NCI-H1436 (cell line): ENCODE measurements at places on chromosomes 12 and 14.
A peak's percentile ranks its signal among the peaks of the same experiment; 100 is the strongest.

GRCh38 chr14:34090451-34090850, 139.6 kb upstream of the EGLN3 start:
- DNase-seq: no peak

DNA sequence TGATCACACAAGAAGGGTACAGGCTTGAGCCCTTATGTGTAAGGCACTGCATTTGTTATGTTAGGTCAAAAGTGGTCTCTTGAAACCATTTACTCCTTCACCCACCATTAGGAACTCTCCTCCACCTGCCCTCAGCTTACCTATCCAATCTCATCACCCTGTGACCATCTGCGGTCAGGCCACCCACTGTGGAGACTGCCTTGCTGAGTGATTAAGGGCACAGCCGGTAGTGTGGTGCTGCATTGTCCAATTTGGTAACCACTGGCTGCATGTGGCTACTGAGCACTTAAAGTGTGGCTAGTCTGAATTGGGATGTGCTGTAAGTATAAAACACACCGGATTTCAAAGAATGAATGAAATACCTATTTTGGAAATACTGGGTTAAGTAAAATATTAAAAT, 177.1 kb upstream of the PARP11 start:
- DNase-seq: no peak

DNA sequence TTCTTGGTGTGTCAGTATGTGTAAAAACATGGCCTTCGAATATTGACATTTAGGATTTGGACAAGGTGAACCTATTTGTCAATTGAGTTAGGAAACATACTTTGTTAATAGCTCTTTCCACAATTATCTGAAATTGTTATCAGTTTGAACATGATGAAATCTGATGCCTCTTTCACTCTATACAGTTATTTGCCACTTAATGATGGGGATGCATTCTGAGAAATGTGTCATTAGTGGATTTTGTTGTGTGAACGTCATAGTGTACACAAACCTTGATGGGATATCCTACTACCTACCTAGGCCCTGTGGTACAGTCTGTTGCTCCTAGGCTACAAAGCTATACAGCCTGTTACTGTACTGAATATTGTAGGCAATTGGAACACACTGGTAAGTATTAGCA, 4.8 kb downstream of the TULP3 start:
- no peak for DNase-seq

- no peak for DNase-seq
Observed at GRCh38 chr12:67460388-67460787, 188.2 kb upstream of the DYRK2 start.

DNA sequence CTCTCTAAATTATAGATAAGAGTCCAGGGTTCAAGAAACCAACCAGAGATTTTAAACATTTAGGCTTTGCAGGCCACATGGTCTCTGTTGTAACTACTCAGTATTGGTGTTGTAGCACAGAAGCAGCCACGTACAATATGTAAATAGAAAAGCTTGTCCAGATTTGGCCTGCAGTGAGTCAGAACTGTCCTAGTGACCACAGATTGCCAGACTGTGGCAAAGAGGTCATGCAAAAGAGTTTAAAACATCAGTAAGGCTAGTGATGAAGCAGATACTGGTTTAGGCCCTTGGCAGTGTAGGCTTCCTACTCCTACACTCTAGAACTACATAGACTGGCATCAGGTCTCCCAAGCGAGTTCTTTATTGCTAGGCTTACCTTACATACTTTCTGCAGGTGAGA, 117.6 kb upstream of the GARIN6 start:
- no peak for DNase-seq

DNA sequence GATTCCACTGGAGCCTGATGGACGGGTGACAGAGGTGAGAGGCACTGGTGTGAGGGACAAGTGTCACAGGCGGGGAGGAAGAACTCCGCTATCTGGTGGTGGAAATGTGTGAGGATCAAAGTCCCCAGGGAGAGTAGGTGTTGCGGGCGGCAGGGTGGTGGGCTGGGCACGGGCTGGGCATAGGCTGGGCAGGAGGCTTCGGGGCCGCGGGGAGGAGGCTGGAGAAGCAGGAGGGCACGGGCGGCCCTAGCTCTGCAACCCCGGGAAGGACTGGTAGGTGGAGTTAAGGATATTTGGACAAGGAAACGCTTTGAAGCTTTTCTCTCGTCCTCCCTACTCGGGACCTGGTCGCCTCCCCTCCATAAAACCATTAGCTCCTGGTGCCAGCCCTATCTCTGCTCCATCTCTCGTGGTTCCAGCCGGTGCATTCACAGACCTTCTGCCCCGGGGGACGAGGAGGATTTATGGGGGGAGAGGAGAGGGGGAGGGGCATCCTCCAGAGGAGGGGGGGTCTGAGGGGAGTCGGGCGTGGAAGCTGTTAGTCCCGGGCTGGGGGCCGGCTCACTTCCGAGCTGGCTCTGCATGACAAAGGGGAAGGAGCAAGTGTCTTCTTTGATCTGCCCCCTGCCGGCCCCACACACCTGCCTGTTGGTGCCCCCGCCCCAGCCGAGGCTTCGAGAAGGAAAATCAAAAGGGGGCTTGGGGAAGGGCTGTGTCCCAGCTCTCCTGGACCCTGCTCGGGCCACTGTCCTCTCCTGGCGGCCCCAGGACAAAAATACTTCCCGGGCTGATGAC, 504 bp downstream of the WNT5B start:
- peak; percentile 4 for DNase-seq

GRCh38 chr14:50001999-50002925, 109.4 kb downstream of the ARF6 start:
- no peak for DNase-seq

GRCh38 chr14:46344327-46344937, 307.1 kb downstream of the RPL10L start:
- DNase-seq: peak; percentile 20

- no peak for DNase-seq
Observed at GRCh38 chr14:71702786-71703185, 229.4 kb upstream of the RGS6 start.

GRCh38 chr12:53950437-53950773, 4.3 kb upstream of the HOXC12 start:
- no peak for DNase-seq

DNA sequence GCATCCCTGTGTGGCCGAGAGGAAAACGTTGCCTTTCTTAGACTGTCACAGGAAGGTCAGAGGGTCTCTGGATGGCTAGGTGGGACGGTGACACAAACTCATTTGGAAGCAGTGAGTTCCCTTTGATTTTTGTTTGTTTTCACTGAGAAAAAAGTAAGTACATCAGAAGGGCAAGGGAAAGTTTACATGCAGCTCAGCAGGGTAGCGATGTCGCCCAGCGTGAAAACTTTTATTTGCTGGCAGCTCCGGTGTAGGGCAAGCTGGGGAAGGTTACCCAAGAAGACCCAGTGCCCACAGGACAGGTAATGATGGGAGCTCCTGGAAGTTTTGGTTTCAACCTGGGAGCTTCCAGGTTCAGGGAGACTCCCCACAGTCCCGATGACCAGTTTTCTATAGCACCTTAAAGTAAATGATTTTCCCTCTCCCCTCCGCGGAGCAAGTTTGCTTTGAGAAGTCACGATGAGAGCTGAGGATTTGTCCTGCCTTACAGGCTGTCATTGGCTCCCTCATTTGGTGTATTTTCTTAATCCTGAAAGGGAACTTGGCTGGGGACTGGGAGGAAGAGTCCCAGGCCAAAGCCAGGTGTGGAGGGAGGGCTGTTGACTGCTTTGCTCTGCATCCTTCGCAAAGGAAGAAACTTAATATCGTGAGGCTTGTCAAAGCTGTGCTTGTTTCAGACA, 64.7 kb upstream of the ESRRB start:
- DNase-seq: no peak

- no peak for DNase-seq
Observed at GRCh38 chr14:73851000-73851399, 631 bp upstream of the PTGR2 start.

DNA sequence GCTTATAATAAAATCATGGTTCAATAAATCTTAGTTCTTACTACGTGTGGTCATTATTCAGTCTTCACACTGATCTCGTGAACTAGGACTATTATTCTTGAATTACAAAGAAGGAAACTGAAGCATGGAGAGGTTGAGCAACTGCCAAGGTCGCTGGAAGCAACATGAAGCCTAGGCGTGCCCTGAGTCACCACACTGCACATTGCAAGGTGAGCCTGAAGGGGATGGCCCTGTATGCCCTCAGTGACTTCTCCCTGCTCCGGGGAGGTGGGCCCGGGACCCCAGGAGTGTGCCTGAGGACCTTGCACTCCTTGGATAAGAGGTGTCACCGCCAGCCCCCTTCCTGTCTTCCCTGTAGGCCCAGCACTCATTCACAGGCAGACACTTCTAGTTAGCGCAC, 161.6 kb downstream of the CACNA1C start:
- DNase-seq: no peak

GRCh38 chr14:42420071-42420470, 813.4 kb downstream of the LRFN5 start:
- no peak for DNase-seq

GRCh38 chr12:68673788-68674187, 13.0 kb upstream of the NUP107 start:
- DNase-seq: no peak

GRCh38 chr14:57714487-57714931, 151.4 kb downstream of the SLC35F4 start:
- DNase-seq: peak; percentile 22

- no peak for DNase-seq
Observed at GRCh38 chr14:52836063-52836462, 44.7 kb upstream of the GNPNAT1 start.

DNA sequence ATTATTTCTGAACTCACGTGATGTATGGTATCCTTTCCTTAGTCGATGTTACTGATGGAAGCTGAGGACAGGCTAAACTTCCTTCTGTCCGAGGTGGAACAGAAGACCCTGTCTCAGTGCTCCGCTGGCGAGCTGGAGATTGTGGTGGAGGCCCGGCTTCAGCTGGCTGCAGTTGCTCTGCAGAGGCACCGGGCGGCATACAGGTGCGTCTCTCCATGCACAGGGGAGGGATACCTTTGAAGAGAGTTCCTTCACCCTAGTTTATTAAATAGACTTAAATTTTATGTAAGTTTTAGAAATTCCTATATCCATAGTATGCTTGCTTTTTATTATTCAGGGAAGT, 186.7 kb upstream of the NEDD1 start:
- DNase-seq: peak; percentile 17

DNA sequence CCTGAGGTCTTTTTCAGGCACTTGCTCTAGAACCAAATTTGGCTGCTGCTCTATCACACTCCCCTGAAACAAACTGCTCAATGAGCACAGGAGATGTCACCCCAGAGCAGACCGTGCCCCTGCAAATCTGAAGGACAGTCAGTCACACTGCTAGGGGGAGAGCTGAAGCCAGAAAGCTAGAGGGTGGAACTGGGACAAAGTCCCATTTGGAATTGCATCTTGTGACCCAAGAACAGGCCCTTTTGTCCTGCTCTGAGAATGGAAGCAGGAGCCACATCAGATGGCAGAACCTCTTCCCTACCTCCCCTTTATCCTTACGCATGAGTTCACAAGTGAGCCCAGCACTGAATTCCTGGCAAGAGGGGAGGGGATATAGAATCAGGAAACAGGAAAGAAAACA, 64.7 kb downstream of the MAP3K9 start:
- no peak for DNase-seq

GRCh38 chr12:104533134-104533533, 76.4 kb downstream of the CHST11 start:
- no peak for DNase-seq

DNA sequence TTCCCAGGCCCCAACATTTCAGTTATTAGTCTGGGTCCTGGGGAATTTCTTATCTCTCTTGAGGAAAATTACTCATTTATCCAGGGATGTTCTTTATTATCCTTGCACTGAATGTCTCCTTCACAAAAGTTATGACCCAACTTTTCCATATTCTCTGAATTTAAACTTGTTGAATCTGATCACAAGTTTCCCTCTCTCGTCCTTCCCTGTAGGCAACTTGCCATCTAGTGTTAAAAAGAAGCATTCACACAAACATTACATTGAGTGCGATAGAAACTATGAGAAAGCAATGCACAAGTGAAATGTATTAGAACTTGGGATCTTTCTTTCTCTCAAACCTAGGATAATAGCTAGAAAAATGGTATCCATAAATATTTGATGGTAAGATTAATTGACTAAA, 608.4 kb downstream of the FSCB start:
- DNase-seq: no peak
